Fibroblast of the aortic adventitia (primary cell): ENCODE measurements at places on chromosomes 12 and 14.

DNA sequence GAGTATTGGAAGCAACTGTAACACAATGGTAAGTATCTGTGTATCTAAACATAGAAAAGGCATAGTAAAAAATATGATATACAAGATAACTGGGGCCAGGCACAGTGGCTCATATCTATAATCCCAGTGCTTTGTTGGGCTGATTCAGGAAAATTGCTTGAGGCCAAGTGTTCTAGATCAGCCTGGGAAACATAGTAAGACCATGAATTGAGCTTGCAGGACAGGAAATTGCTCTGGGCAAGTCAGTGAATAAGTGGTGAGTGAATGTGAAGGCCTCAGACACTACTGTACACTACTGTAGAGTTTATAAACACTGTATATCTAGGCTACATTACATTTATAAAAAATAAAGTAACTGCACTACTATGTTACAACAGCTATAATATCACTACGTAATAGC lies 75.2 kb downstream of the GPR135 start:
- no peak for DNase-seq

GRCh38 chr14:36524874-36525745 lies 5.1 kb upstream of the NKX2-1 start:
- DNase-seq, result no peak

GRCh38 chr14:72060917-72061316 lies 128.7 kb downstream of the RGS6 start:
- DNase-seq, result no peak

- DNase-seq, result no peak
These were observed 449.1 kb downstream of the RAD51B start for GRCh38 chr14:68268719-68269118.

- DNase-seq, result peak; percentile 23
These were observed at the start of gene ACOT4 for GRCh38 chr14:73591690-73592449. TSS of gene ACOT4 (plus strand) at chr14:73591873. CDS start at chr14:73591960, 87 bp downstream.
